Lung microvascular endothelial cell (primary cell): ENCODE measurements at places on chromosomes 11 and 22. TPM values are rescaled to one million over a fixed set of nuclear protein-coding genes. Genes with fewer than 3 reads are reported as not detected.

- no peak for DNase-seq
Measured at GRCh38 chr11:92482492-92483060, 258.0 kb downstream of the FAT3 start.

GRCh38 chr11:128827191-128827893, 39.8 kb downstream of the KCNJ1 start:
- peak; percentile 50 for DNase-seq

The SHISAL1 gene
- total RNA-seq = under 0.01 TPM in 2 replicates

- no peak for DNase-seq
Measured at GRCh38 chr22:24446260-24446611, 18.8 kb downstream of the ADORA2A start.

DNA sequence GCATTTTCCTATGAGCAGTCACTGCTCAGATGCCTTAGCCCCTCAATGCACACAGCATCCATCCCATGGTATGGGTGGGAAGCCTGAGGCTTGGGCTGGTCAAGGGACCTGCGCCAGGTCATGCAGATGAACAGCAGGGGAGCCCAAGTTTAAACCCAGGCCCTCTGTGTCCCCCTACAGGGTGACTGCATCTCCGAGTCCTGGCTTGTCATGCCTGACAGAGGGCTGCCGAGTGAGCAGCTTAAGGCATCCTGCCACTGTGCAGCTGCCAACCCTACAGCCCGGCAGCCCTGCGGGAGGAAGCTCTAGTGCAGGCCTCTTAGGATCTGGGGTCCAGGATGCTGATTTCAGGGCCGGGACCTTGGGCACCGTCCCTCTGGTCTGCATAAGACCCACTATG, 10.0 kb downstream of the IL2RB start:
- no peak for DNase-seq

The IGSF22 gene
- under 0.01 and 0.22 TPM in 2 replicates for total RNA-seq

The CD3D gene
- total RNA-seq = not detected in 2 replicates

DNA sequence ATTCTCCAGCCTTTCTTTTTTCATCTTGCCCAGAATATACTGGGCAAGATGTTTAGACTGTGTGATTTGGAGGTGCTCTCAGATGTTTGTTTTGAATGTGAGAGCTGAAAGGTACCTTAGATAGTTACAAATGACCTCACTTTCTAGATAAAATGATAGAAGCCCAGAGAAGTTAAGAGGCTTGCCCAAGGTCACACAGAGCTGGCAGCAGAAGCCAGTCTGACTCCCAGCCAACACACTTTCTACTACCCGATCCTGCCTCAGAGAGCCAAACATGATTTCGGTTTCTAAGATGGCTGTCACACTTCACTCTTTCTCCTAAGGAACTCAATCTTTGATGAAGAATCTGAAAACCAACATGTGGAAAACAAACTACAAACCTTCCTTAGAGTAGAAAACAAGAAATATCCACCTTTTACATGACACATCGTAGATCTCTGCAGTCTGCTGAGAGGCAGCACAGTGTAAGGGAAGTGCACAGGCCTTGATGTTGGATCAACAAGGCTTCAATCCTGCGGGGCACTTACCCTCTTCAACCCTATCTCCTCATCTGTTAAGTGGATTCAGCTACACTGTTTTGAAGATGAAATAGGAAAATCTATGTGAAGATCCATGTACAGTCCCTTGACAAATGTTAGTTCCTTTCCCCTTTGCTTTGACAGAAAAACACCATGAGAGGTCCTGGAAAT, 58.6 kb downstream of the SYTL2 start:
- no peak for DNase-seq

- DNase-seq = no peak
Measured at GRCh38 chr11:1546077-1546535, 26.0 kb downstream of the DUSP8 start.

DNA sequence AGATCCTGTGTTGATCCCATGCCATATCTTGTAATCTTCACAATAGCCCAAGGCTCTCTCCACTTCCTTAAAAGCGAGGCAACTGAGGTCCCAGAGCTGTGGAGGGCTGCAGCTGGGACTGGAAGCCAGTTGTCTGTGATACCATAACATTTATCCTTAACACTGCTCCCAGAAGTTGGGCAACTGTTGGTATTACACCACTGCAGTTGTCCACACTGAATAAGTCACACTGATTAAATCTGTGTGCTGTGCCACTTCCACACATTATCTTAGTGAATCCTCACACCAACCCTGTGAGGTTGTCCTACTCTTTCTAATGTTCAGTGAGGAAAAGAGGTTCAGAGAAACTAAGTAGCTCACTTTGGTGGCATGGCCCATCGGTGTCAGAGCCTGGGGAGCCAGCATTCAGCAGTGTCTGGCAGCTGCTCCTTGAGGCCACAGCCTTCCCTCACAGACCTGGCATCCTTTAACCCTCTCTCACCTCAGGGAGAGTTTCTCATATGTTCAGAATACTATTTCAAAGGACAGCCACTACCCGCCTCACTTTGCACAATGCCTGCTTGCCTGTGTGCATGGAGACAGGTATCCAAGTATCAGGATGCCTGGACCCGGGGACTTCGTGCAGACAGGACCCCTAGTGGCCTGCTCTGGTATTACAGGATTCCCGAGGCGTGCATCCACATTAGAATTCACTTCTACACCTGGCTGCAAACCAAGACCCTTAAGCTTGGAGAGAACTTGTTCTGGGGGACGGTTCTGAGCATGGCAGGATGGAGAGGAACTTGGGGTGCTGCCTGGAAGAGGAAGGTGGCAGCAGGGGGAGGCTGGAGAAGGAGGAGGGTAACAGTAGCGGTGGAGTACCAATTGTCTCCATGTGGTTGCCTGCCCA, 221.9 kb upstream of the TBCEL start:
- DNase-seq = peak; percentile 78

DNA sequence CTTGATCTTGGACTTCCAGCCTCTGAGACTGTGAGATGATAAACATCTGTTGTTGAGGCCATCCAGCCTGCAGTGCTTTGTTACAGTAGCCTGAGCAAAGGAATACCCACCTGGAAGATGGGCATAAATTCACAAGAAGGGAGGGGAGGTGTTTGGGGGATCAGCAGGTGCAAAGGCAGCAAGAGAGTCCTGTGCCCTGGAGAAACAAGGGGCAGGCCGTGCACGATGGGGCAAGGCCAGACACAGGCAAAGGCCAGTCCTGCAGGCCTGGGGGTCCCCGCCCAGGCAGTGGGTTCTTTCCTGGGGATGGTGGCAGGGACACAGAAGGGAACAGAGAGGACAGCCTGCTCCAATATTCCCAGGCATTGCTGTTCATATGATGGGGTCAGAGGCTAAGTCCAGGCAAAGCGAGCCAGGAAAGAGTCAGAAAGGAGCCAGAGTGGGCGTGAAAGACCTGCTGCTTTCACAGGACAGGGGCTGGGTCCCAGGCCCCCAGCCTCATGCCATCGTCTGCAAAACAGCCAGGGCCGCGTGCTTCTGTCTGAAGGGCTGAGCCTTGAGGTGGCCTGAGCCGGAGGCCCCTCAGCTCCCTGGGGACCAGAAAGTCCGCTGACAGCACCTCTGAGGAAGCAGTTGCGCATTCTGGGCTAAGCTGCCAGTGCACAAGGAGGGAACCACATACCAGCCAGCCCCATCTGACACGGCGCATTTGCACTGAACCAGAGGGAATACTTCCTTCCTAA, 48.8 kb downstream of the MYEOV start:
- no peak for DNase-seq

DNA sequence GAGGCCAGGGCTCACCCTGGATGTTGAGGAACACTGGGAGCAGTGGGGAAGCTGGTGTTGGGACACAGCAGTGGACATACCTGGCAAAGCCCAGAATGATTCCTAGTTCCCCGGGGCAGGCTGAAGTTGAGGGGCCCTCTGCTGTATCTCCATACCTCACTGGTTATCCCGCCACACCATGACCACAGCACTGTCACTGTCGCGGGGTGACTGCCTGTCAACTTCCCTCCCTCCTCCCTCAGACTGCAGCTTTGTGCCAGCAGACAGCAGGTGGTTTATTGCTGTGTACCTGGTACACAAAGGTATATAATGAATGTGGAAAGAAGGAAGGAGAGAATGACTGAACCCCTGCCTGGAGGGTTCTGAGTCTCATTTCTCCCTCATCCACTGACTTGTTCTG, 318.7 kb downstream of the TMEM135 start:
- DNase-seq = no peak

DNA sequence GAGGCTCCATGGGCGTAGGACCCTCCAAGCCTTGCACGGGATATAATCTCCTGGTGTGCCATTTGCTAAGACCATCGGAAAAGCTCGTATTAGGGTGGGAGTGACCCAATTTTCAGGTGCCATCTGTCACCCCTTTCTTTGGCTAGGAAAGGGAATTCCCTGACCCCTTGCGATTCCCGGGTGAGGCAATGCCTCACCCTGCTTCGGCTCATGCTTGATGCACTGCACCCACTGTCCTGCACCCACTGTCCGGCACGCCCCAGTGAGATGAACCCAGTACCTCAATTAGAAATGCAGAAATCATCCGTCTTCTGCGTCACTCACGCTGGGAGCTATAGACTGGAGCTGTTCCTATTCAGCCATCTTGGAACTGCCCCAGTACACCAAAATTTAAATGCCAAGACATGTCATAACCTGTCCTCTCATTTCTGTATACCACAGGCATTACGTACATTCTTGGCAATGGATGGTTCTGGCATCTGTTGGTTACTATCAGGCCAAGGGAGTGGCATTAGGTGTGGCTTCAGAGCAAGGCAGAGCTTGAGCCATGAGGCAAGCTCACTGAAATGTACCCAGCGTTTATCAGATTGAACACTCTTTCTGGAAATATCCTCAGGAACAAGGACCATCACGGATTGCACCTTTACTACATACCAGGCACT, 95.4 kb upstream of the GALNT18 start:
- no peak for DNase-seq

DNA sequence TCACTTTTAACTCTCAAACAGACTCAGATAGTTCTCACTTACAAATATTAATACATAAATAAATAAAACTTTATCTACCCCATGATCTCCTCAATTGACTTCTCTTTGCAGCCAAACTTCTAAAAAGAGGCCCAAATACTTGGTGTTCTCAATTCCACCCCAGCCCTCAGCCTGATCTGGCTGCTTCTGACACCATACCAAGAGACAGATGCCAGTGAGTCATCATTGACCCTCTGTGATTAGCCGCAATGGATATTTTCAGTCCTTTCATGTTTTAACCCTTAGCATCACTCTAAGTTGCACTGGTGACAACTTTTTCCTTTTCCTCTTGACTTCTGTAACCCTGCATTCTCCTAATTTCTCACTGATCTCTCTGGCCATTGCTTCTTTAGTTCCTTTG, 184.1 kb upstream of the ARHGAP20 start:
- DNase-seq = no peak

- DNase-seq = no peak
Measured at GRCh38 chr22:19490628-19491230, 11.0 kb downstream of the CDC45 start.

- DNase-seq = no peak
Measured at GRCh38 chr11:62682518-62682917, 3.6 kb upstream of the UBXN1 start.

DNA sequence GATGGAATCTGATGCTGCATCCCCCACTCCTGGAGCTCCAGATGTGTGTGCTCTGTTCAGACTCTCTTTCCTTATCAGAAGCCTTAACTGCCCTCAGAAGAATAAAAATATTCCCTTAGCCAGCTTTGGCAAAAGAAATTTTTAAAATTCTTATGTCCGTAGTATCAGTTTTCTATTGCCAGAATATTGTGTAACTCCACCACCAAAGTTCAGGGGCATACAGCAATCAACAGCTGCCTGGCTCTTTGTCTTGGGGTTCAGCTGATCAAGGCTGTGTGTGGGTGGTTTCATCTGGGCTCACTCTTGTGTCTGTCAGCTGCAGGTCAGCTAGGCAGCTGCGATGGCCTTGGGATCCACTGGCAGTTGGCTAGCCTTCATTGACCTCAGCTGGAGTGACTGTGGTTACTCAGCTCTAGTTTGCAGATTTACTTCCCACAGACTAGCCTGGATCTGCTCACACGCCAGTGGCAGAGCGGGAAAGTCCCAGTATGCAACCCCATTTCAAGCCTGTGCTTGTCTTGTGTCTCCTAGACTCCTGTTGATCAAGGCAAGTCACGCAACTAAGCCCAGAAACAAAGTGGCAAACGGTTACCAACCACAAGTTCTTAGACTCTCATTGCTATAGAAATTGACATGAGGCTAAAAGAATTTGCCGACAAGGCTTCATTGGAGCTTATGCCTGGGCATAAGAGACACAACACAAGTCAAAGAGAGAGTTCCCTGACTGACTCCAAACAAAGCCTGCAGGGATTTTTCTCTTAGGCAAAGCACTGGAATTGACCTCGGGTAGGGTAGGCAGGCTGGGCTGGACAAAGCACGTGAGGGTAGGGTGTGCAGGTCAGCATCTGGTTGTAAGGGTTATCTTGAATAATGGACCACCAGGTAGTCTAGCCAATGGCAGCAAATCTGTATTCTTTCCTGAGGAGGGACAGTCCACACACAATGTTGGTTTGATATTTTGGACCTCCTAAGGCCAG, 7.5 kb downstream of the TMEM138 start:
- no peak for DNase-seq

GRCh38 chr11:69377029-69377952, 83.3 kb downstream of the MYEOV start:
- no peak for DNase-seq

DNA sequence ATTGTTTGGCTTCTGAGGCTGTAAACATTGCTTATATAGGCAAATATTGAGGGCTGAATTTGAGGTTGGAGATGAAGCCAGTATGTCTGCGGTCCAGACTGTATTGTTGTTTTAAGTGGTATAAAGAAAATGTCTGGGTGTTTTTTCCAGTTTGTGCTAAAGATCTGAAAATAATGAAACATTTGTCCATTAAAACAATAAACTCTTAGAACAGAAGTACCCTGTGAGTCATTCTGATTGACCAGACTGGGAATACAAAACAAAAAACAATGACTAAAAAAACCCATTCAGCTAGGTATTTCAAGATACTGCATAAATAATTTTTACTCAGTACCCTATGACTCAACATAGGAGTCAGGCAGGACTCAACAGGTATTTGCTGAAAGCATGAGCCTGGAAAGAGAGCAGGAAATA, 20.4 kb downstream of the ALKBH8 start:
- DNase-seq = peak; percentile 68

DNA sequence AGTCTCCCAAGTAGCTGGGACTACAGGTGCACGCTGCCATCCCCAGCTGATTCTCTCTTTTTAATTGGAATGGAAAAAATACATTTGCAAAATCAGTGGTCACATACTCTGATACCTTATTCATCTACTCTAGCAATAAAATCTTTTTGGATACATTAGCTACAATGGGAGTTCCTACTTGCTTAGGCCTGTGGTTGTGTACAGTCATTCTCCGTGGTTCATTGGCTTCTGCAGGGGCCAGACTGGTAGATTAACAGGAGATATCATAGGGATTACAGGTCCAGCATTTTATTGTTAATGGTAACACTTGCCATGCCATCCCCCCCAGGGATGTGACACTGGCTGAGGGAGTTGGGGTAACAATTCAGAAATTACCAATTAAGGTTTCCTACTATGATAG, 140.0 kb downstream of the ADAMTS15 start:
- DNase-seq = no peak

The CCDC188 gene
- total RNA-seq = 3.5 and 3.6 TPM in 2 replicates

GRCh38 chr11:34558211-34558610, 44.6 kb upstream of the ELF5 start:
- DNase-seq = no peak

GRCh38 chr11:65416341-65416824, 6.2 kb upstream of the NEAT1 start:
- DNase-seq = peak; percentile 84

GRCh38 chr11:120009938-120010337, 128.0 kb downstream of the TRIM29 start:
- no peak for DNase-seq

- peak; percentile 87 for DNase-seq
Measured at GRCh38 chr11:126113515-126113957, 50.9 kb upstream of the CDON start.

GRCh38 chr11:7673724-7674434, 579 bp upstream of the CYB5R2 start:
- no peak for DNase-seq
